Activated CD4-positive, alpha-beta T cell treated with anti-CD3 and anti-CD28 coated beads, Interleukin-2, amount 50 U/mL, for 48 hours (primary cell): ENCODE measurements at places on chromosomes 12 and 14.

DNA sequence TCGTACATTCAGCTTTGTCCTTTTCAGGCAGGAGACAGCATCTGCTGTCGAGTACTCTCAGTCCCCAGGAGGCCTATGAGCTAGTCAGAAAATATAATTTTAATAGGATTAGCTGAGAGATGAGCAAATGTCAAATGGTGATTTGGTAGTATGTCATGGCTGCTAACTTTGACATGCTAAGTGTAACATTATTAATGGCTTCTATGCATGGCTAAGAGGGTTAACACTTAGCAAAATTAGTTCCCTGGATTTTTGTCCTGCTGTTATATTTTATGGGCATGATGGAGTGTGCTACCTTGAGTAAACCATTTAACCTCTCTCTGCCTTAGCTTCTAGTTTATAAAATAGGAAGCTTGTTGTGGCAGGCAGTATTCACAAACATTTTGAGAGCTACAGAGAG is 2.9 kb upstream of the PCNX1 start:
- no peak for DNase-seq

GRCh38 chr14:76901171-76902055 is 75.2 kb downstream of the LRRC74A start:
- DNase-seq = no peak

DNA sequence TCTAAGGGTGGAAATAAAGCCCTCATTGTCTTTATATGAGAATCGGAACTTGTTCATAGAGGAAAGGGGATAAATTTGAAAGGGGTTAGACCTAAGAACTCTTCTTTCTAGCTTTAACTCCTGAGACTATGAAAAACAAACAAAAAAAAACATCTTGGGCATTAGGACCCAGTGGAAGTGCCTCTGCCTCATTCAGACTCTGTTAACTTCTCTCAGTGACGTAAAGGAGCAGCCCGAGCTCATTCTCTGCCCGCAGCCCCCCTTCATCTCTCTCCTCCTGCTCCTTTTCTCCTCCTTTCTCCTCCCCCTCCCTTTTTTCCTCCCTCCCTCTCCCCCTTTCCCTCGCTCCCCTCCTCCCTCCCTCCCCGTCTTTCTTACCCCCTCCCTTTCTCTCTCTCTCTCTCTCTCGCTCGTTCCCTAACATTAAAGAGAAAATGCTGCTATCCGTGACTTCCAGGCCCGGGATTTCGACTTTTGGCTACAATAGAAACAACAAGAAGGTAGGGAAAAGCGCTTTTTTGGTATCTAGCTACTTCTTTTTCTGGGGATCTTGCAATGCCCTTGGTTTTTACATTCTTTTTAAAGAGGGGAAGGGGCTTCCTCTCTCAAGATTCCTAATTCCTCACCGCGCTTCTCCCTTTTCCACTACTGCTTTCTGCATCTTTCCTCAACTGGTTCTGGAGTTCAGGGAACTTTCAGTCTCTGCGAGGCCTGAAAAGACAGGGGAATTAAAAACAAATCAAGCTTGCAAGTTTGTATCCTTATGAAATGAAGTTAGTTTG is at the start of gene RBMS2:
Gene RBMS2, plus strand, starts transcription at position 231 of the 782 bp plus-strand sequence. Its CDS starts 204 bp downstream, at position 435.
- peak; percentile 22 for DNase-seq

- DNase-seq = no peak
These were observed 14.5 kb downstream of the CAPZA3 start for GRCh38 chr12:18752280-18752920.

DNA sequence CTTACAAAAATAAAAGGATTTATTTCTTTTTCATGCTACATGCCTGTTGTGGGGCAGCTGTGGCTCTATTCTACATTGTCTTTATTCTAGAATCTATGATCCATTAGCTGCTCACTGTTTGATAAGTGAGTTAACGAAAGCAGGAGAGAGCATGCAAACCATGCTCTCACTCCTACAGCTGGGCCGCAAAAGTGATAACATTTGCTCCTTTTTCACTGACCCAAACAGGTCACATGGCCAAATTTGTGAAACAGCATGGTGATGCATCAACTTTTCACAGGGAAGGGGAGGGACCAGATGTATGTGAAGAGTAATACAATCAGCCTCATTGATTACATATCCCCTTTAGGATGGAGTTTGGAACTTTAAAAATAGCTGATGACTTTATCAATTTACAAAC is 456.9 kb upstream of the SYT1 start:
- DNase-seq = no peak

GRCh38 chr12:103852498-103852997 is 11.5 kb upstream of the NT5DC3 start:
- no peak for DNase-seq

GRCh38 chr12:55972911-55973598 is 823 bp upstream of the RAB5B start:
- no peak for DNase-seq

GRCh38 chr14:35854696-35855270 is 28.6 kb downstream of the BRMS1L start:
- DNase-seq = no peak

DNA sequence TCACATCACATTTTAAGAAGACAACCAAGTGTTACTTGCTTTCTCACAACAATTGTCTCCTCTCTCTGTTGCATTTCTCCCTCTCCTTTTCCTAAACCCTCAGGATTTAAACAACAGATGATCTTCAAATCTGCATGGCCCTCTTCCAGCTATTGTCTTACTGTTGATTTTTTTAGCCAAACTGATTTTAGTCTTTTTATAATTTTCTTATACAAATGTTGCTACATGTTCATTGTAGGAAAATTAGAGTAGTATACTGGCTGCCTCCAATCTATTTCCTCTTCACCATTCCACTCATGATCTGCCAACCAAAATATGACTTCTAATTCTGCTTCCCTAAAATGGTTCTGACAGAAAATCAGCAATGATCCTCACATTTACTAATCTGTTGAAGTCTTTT is 1.4 kb upstream of the KERA start:
- no peak for DNase-seq

DNA sequence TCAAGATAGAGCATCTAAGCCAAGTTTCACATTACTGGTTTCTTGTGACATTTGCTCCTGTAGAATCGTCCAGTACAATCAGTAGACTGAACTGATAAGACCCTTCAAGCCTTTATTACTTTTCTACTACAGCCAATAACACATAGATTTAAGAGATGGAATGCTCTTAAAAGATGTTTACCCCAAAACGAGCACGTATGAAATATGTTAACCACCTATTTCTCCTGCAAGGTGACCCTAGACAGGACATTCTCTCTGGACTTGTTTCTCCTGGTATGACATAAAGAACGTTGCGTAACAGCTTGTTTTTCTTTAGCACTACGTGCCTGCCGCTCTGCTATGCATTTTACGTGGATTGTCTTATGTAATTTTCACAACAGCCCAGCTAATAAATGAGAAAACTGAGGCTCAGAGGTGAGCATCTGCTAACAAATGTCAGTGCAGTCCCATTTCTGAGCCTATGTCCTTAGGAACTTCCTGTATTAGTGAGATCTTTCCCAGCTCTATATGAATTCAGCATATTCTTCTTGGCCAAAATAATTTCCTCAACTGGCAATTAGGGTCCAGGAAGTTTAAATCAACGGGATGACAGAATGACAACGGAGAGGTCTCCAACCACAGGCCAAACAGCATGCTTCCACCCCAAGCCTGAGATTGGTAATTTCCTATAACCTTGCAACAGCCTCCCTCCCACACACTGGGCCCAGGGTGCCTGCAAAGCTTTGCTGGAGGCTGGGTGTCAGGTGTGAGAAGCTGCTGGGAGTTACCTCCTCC is 3.7 kb downstream of the NFKBIA start:
- peak; percentile 64 for DNase-seq

- no peak for DNase-seq
These were observed 249.4 kb upstream of the HMGA2 start for GRCh38 chr12:65574867-65575266.

- no peak for DNase-seq
These were observed 73.5 kb upstream of the GPHB5 start for GRCh38 chr14:63392236-63392635.

DNA sequence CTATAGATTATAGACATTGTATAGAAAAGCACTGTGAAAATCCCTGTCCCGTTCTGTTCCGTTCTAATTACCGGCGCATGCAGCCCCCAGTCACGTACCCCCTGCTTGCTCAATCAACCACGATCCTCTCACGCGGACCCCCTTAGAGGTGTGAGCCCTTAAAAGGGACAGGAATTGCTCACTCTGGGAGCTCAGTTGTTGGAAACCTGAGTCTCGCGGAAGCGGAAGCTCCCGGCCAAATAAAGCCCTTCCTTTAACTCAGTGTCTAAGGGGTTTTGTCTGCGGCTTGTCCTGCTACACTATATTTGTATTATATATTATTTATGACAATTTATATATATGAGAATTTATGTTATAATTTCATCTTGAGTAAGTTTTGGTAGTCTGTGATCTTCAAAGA is 213.6 kb upstream of the AMIGO2 start:
- no peak for DNase-seq

DNA sequence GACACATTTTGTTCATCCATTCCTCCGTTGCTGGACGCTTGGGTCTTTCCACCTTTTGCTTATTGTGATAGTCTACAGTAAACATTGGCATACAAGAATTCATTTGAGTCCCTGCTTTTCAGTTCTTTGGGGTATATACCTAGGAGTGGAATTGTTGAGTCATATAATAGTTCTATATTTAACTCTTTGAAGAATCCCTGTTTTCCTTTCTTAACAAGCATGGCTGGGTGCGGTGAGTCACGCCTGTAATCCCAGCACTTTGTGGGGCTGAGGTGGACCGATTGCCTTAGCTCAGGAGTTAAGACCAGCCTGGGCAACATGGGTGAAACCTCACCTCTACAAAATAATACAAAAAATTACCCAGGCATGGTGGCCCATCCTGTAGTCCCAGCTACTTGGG is 75.4 kb downstream of the CCDC92 start:
- no peak for DNase-seq

DNA sequence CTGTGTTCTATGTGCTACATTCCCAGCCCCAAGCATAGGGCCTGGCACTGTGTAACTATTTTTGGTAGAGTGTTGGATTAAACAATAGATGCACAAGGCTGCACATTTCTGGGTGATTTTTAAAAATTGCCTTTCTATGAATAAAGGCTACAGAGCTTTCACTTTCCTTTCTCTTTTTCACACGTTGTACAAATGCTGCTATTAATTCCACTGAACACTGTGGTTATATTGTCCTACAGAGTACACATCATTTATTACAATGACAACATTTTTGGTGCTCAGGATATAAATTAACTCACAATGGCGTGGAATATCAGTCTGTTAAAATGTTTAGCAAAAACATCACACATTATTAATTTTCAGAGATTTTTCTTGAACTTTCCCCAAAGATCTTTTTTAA is 3.6 kb upstream of the EML1 start:
- no peak for DNase-seq

GRCh38 chr14:96158735-96159134 is 45.9 kb upstream of the BDKRB2 start:
- DNase-seq = no peak

GRCh38 chr14:90697577-90698206 is 118.5 kb downstream of the TTC7B start:
- DNase-seq = peak; percentile 83

GRCh38 chr12:2877047-2877952 is at the start of the genes FOXM1 and RHNO1:
Gene FOXM1, minus strand, starts transcription at chr12:2877174. Its CDS starts 2,696 bp downstream, at chr12:2874478.
Gene RHNO1, plus strand, starts transcription at chr12:2877223. Its CDS starts 8,144 bp downstream, at chr12:2885367.
- peak; percentile 88 for DNase-seq

DNA sequence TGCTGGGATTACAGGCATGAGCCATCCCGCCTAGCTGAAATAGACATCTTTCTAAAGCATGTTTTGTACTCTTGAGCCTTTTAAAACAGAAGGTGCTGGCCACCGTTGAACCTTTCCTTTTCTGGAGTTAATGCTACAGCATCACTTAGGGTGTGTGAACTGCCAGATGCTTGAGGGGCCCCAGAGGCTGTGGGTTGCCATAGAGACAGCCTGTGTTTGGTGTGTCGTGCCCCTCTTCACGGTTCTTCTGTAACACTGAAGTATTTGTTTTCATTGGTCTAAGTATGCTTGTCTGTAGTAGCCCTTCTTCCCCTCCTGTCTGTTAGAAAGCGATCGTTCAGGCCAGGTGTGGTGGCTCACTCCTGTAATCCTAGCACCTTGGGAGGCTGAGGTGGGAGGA is 30.8 kb downstream of the PLEKHG3 start:
- no peak for DNase-seq

DNA sequence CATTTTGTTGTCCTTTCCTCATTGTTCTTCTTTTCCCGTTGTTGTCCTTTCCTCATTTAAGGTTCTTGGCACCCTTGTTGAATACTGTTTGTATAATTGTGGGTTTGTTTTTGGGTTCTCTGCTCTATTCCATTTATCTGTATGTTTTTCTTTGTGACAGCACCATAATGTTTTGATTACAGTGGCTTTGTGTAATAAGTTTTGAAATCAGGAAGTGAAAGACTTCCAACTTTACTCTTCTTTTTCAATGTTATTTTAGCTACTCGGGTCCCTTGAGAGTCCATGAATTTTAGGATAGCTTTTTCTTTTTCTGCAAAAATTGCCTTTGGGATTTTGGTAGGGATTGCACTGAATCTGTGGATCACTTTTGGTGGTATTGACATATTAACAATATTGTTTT is 28.1 kb downstream of the ETNK1 start:
- no peak for DNase-seq

GRCh38 chr14:104321802-104322130 is 183.4 kb downstream of the KIF26A start:
- DNase-seq = no peak

DNA sequence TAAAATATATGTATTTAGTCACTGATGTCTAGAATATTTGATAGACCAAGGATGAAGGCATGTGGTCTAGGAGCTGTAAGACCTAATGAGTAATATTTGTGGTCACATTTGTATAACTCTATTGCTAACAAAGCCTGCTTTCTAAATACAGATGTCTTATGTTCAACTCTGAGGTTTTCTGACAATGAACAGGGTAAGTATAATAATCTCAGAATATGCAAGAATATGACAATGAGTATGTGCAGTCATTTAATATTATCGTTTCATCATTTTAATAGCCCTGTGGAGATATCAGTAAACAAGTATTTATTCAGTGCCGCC is 389.6 kb downstream of the LRIG3 start:
- no peak for DNase-seq

DNA sequence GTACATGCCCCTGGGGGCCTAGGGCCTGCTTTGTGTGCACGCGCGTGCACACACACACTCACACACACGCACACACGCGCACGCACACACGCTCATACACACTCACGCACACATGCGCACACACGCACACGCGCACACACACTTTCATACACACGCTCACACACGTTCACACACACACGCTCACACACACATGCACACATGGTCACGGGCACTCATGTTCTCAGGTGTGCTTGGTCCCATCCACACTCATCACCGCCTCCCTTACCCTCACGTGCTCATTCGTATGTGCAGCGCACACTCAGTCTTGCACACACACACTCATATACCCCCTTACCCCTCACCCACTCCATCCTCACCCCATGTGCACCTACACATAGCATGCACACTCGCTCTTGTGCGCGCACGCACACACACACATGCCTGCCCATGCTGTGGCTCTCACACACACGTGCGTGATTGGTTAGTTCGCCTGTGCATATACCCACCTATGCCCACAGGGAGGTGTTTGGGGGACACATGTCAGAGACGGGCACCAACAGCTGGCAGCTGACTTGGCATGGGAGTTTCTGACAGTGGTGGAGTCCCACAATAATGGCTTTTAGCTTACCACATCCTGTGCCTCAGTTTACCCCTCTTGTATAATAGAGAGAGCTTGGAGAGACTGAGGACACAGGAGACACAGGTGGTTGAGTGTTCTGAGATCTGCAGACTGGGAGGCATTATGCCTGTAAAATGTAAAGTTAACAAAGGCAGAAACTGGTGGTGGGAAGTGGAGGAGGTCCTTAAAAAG is 28.7 kb downstream of the TSPAN9 start:
- no peak for DNase-seq

GRCh38 chr12:31931796-31932715 is 27.2 kb upstream of the RESF1 start:
- no peak for DNase-seq
